ENCODE measurements at places on chromosomes 4 and X. TPM values are rescaled to one million over a fixed set of nuclear protein-coding genes. Genes with fewer than 3 reads are reported as not detected.

BMX gene
- 3.7 TPM for total RNA-seq

GRCh38 chrX:85903692-85904471 is 143.5 kb downstream of the CHM start:
- no peak for DNase-seq

GRCh38 chrX:113384628-113385027 is 544.0 kb upstream of the AMOT start:
- no peak for DNase-seq

FDCSP gene
- total RNA-seq, result not detected

DNA sequence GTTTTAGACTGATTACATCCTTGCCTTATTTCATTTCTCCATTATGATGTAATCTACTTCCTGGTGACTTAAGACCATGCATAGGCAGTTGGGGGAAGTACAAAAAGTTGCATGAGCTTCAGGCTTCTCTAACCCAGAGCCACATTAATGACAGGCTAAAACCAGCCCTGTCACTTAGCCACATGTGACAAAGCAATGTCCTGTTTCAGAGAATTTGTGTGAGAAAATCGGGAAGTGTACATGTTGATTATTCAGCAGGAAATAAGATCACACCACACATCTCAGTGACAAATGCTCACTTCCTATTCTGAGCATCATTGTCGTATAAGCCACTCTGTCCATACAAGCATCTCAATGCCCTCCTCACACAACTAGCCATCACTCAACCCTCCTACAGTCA is 98.5 kb upstream of the MAGEB16 start:
- no peak for DNase-seq

DNA sequence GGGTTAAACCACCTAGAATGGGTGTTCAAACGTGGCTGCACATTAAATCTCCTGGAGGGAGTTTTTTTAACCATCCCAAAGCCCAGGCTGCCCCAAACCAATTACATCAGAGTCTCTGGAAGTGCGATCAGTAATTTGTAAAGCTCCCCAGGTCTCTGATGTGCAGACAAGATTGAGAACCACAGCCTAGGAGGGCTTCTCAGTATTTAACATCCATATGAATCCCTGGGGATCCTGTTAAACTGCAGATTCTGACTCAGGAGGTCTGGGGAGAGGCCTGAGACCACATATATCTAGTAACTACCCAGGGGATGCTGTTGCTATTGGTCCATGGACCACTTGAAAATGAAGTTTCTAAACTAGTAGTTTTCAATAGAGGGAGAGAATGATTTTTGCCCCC is 42.6 kb downstream of the SMPX start:
- no peak for DNase-seq

GRCh38 chrX:103678199-103678993 is 8.1 kb downstream of the MORF4L2 start:
- DNase-seq, result no peak

GYPA gene
- total RNA-seq, result 0.69 TPM

All from mucosa of gallbladder (tissue), 1 donor.